Bronchial epithelial cell (primary cell): ENCODE measurements at places on chromosomes 6 and 20. TPM values are rescaled to one million over a fixed set of nuclear protein-coding genes. Genes with fewer than 3 reads are reported as not detected.

DNA sequence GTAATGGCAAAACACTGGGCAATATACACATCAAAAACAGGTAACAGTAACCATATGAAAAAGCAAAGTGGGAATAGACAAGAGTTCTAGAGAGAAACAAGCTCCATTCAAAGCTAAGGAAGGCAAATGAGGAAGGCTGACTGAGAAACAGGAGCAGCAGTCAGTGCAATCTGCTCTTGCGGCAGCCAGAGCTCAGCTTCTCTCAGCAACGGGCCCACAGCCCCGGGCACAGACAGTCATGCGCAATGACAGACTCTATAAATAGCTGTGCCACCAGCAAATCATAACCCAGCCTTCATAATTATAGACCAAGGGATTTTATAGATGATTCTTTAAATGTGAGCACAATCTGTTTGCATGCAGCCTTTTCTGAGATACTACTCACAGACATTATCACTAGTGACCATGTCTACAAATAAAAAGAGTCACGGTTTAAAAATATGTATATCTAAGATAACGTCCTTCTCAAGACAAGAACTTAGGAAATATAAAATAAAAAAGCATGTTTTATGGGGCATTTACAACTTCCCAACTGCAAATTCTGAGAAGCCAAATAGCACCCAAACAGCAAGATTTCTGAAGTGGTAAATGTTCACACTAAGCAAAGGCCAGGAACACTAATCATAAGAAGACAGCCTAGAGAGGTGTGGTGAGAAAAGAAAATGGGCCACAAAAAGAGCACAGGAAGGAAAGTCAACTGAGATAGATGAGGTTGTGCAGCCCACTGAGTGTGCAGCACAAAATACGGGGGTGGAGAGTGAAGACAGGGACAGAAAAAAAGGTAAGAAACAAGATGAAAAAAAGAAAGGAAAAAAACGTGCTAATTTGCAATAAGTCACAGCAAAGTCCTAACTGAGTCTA lies 39.9 kb upstream of the BEND6 start:
- DNase-seq = no peak

GRCh38 chr20:40957265-40957760 lies 71.3 kb upstream of the TOP1 start:
- DNase-seq = no peak

- no peak for DNase-seq
These were observed 144.5 kb downstream of the MAP3K7 start for GRCh38 chr6:90442366-90442765.

- peak; percentile 90 for DNase-seq
These were observed 64.6 kb upstream of the TXNDC5 start for GRCh38 chr6:7974938-7975763.

DNA sequence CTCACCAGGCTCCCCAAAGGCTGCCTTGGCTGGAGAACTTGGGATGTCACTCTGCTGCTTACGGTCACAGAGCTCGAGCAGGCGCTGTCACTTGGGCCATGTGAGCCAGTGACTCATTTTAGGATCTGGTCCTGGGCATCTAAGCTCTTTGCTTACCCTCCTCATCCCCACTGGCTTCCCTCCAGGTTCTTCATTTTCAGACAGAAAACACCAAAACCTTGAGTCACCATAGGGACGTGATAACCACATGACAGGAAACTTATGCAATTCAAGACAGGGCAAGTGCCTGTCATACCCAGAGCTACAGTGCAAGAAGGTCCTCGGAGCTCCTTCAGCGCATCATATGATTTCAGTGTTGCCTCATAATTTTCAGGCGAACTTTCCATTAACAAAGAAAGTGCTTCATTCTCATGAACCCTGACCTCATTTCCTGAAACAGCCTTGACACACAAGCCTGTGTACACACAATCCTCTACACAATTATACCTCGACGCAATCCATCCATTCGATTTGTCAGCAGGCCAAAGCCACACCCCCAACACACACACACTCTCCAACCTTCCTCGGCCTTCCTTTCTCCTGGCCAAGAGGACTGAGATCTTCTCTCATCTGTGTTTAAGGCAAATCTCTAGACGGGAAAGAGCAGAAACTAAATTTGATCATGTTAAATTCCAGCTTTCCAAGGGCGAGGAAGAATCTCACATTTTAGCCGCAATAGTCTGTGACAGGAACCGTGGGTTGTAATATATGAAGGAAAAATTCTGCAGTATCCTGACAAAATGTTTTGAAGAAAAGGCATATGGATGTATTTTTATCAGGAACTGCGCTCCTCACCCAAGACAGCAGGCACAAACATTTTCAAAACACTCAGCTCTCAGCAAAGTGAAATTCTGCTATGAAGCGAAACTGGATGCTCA lies 25.3 kb downstream of the TBC1D7 start:
- peak; percentile 99 for DNase-seq

- DNase-seq = no peak
These were observed 541.2 kb downstream of the QKI start for GRCh38 chr6:163955756-163956155.

DNA sequence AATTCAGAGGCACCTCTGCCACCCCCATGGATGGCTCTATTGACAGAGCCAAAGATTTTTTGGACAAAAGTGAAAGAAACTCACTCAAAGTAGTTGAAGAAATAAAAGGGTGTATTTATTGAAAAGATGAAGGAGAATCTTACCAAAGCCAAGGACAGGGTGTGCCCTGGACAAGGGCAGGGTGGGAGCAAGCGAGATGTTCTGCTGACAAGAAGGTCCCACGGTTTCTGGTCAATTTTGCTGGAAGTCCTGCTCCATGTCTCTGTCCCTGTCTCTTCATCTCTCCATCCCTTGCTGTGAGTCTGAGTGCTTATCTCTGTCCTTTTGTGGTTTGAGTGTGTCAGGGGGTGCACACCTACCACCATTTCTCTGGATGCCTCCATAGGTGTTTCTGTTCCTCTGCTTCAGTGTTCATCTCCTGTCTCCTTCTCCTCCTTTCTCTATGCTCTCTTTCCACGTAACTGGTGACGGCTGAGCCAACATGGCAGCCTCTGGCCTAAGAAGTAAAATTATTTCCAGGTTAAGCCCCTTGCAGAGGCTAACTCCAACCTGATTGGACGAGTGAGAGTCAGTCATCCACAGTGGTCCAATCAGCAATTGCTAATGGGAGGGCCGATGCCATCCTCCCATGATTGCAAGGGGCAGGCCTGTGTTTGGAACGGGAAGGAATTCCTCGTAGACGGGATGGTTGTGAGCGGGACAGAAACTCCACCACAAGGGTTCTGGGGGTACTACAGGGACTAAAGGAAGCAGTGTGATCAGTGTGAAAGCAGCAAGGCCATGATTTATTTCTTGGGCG lies 502.1 kb upstream of the CDH4 start:
- no peak for DNase-seq

DNA sequence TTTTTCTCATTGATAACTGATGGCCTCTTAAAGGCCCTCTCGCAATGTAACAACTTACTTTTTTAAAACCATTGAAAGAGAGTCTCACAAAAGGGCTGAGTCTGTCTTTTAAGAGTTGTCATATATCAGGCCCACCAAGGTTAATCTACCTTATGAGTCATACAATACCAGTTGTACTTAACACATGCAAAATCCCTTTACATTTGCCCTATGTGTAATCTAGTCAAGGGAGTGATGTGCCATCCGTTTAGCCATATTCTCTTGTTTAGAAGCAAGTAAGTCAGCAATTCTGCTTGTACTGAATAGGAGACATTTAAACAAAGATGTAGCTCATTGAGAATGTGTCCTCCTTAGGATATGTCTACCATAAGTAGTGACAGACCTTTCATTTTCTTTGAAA lies 143.7 kb downstream of the TENT5A start:
- no peak for DNase-seq

GRCh38 chr20:17849901-17850683 lies 118.5 kb downstream of the SNX5 start:
- peak; percentile 96 for DNase-seq

- peak; percentile 29 for DNase-seq
These were observed 75.2 kb upstream of the CITED2 start for GRCh38 chr6:139449611-139450000.

DNA sequence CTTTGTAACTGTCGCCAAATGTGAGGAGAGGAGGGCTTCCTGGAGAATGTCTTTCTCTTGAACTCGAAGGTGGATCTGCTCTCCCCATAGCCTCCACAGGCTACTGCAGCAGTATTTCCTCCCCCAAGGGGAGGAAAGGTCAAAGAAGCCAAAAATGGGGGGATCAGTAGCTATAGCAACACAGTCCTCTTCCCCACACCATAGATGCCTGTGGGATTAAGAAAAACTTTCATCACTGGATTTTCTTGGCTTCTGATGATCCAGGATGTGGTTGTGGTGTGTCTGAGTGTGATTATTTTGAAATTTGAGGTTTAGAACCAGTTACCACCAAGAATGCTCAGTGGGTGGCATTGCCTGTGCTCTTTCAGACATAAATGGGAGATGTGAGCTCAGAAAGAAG lies 140.1 kb upstream of the SPACA1 start:
- DNase-seq = peak; percentile 43

DNA sequence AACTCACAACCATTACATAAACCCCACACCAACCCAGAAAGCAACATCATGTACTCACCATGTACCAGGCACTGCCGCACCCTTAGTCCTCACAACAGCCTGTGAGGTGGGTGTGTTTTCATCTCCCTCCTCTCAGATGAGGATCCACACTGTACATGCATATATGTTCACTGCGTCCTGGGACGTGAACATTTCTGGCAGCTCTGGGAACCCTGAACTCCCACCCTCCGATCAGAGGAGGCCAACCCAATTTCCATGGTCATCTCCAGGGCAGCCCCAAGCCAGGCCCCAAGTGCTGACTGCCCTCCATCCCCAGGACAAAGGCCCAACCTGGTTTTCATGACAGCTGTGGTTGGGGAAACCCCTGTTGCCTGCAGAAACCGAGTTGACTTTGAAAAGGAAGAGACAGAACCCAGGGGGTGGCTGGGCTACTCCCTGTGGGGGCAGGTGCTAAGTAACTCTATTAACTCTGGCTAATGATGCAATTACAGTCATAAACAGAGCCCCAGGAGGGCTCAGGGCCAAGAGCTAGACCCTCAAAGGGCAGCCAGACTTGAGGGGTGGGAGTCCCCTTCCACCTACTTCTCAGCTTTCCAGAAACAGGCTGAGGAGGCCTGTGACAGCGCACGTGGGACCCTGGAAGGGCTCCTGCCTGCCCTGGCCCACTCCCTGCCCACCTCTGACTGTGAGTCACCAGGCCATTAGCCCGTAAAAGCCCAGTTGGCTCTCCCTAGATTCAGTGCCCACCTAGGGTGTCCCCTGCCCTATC lies 2.6 kb downstream of the TFEB start:
- DNase-seq = no peak

GRCh38 chr6:68559070-68559469 lies 76.0 kb upstream of the ADGRB3 start:
- no peak for DNase-seq

DNA sequence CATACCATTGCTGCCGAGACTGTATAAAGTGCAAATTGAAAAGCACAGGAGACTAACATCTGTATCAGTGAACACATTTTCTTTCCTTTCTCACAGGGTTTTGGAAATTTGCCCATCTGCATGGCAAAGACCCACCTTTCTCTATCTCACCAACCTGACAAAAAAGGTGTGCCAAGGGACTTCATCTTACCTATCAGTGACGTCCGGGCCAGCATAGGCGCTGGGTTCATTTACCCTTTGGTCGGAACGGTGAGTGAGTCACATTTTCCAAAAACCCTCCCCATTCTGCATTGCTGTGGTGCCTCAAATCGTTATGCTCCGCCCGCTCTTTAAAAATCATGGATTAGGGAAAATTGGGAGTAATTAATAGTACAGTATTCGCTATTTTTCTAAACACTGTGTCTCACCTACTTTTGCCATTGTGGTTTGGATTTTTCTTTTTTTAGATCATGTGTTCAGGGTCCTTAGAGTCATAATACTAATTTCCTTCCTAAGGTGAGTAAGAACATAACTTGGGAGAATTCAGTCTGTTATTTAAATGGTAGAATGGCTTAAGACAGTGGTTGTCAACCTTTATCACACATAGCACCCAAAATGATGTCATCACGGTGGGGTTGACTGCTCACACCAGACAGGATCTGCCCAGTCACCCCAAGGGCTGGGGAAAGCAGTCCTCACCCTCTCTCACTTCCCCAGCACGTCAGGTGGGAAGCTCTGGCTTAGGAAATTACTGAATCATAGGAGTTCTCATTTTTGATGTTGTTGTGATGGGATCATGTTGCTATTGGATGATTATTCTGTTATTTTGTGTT lies 171.6 kb downstream of the MTHFD1L start:
- peak; percentile 90 for DNase-seq

TDP2 gene
- total RNA-seq = 17.9 and 31.9 TPM in 2 replicates

CENPW gene
- total RNA-seq = 1.1 and 4.0 TPM in 2 replicates

DACT2 gene
- total RNA-seq = 0.26 and 1.3 TPM in 2 replicates

SPAG4 gene
- 6.1 and 9.9 TPM in 2 replicates for total RNA-seq

FRS3 gene
- total RNA-seq = 0.77 and 0.79 TPM in 2 replicates
